Kasumi-1 (cell line): ENCODE measurements at places on chromosomes 16 and 17.
A peak's percentile ranks its signal among the peaks of the same experiment; 100 is the strongest.

DNA sequence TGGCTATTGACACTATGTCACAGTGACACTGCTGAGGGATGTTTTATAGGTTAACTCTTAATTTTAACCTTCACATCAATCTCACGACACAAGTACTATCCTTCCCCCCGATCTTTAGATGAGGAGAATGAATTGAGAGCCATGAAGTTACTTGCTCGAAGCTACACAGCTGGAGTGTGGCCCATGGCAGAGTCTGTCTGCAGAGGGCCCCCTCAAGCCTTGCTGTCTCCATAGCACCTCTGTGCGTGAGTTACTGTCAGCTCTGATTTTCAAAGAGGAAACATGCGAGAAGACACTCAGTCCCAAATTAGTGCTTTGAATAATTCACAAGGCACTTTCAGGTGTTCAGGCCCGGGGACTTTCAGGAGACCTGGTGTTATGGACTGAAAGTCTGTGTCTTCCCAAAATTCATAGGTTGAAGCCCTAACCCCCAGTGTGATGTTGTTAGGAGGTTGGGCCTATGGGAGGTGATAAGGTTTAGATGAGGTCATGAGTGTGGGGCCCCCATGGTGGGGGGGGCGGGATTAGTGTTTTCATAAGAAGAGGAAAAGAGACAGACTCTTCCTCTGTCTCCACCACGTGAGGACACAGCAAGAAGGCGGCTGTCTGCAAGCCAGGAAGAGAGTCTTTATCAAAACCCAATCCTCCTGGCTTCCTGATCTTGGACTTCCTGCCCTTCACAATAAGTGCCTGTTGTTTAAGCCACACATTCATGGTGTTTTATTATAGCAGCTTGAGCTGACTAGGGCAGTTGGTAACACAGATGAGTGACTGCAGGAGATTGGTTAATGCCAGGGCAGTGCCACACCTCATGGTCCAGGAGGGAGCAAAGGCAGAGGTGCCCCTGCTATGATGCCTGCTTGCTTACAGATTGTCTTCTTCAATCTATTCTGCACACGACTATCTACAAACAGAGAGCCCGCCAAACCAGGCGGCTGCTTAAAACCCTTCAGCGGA is 281.8 kb downstream of the HAPSTR1 start:
- no peak for DNase-seq

DNA sequence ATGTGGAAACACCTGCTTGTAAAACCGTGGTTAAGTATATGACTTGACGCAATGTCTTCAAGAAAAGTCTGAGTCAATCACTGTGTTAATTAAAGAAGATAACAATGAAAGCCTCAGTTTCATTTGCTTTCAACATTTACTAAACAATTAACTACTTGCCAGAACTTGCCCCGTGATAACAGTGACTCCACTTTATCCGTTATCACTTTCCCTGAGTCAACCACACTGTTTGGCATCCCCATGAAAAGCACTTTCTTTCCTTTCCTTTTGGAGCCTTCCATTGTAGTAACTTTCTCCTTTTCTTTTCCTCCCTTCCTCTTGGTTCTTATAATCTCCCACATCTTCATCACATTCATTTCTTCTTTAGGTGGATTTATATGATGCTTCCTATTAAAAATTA is 435.1 kb upstream of the GOT2 start:
- DNase-seq = no peak

- no peak for DNase-seq
Measured at GRCh38 chr17:58381124-58382035, 29.4 kb upstream of the SUPT4H1 start.

GRCh38 chr17:29376667-29377270 is 13.4 kb upstream of the TAOK1 start:
- peak; percentile 32 for DNase-seq

DNA sequence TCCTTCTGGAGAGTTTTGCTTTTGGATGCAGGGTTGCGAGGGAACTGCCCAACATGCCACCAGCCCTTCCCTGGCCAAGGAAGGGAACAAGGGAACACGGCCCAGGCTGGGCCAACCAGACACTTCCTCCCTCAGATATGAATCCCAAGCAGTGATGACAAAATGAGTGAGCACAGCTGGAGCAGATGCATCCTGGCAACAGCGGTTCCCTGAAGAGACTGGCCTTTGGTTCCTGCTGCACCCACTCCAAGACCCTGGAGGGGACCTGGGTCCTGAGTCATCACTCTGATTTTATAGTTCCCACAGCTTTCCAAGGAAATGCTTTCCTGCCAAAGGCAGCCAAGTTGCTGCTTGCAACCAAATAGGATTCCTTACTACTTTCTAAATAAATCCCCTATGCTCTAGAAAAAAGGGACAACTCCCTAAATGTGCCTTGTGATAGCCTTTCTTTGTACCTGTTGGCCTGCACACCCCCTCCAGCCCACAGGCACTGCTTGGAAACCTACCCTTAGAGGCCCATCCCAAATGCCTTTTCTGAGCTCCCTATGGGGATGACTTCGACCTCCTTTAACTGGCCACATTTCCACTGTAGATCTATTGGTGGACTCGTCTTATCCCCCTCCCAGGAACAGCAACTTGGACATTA is 5.3 kb downstream of the ST3GAL2 start:
- peak; percentile 82 for DNase-seq
